ENCODE measurements at places on chromosomes 11 and 22. TPM values are rescaled to one million over a fixed set of nuclear protein-coding genes. Genes with fewer than 3 reads are reported as not detected.

The IRAG1 gene
- 6.8 TPM for total RNA-seq

The B3GAT3 gene
- total RNA-seq, result 16.7 TPM

The MUC6 gene
- not detected for total RNA-seq

The HSPB2 gene
- total RNA-seq, result 0.63 TPM

The LYVE1 gene
- total RNA-seq, result not detected

The SAA1 gene
- not detected for total RNA-seq

The CCDC87 gene
- total RNA-seq, result 0.32 TPM

The TSKU gene
- 9.3 TPM for total RNA-seq

The OR8G5 gene
- total RNA-seq, result not detected

The LTO1 gene
- 24.6 TPM for total RNA-seq

The FOLH1 gene
- not detected for total RNA-seq

The GPR152 gene
- total RNA-seq, result not detected

The ISX gene
- total RNA-seq, result not detected

The SAA4 gene
- not detected for total RNA-seq

The FAM180B gene
- total RNA-seq, result 0.09 TPM

The ANGPTL5 gene
- total RNA-seq, result 0.63 TPM

The TMEM191B gene
- not detected for total RNA-seq

The SERPIND1 gene
- not detected for total RNA-seq

The CDC42EP2 gene
- 33.7 TPM for total RNA-seq

The KIAA1671 gene
- under 0.01 TPM for total RNA-seq

The MRGPRG gene
- not detected for total RNA-seq

The CDC45 gene
- total RNA-seq, result 1.1 TPM

The SOX6 gene
- total RNA-seq, result 0.32 TPM

The OR2D2 gene
- 0.09 TPM for total RNA-seq

The OR2AG2 gene
- 0.16 TPM for total RNA-seq

The ALX4 gene
- total RNA-seq, result 0.32 TPM

The SCUBE2 gene
- 0.79 TPM for total RNA-seq

The LMO2 gene
- total RNA-seq, result under 0.01 TPM

The OR5P2 gene
- not detected for total RNA-seq

The KRTAP5-11 gene
- not detected for total RNA-seq

The GSTT2 gene
- 0.34 TPM for total RNA-seq

The DDTL gene
- total RNA-seq, result 4.1 TPM

The OR52A1 gene
- total RNA-seq, result not detected

The ESAM gene
- 0.16 TPM for total RNA-seq

The CASP4 gene
- total RNA-seq, result 107 TPM

The DKK3 gene
- total RNA-seq, result 441 TPM

The RIC3 gene
- total RNA-seq, result not detected

The GPR83 gene
- total RNA-seq, result not detected

The SMIM35 gene
- not detected for total RNA-seq

The GVQW3 gene
- 1.0 TPM for total RNA-seq

The SLC22A12 gene
- not detected for total RNA-seq

The CATSPER1 gene
- under 0.01 TPM for total RNA-seq

The OTOG gene
- total RNA-seq, result not detected

The MISFA gene
- total RNA-seq, result 0.95 TPM

The OR4A16 gene
- total RNA-seq, result not detected

The KRTAP5-2 gene
- not detected for total RNA-seq

The SLC39A13 gene
- 49.2 TPM for total RNA-seq

The SCN3B gene
- under 0.01 TPM for total RNA-seq

The SLC1A2 gene
- 2.7 TPM for total RNA-seq

The OR5D14 gene
- total RNA-seq, result not detected
